ENCODE measurements at places on chromosomes 4 and X.

- DNase-seq: no peak
Measured at GRCh38 chr4:83604321-83604720, 68.4 kb downstream of the GPAT3 start.

- DNase-seq: no peak
Measured at GRCh38 chr4:183838987-183839712, 66.0 kb upstream of the STOX2 start.

DNA sequence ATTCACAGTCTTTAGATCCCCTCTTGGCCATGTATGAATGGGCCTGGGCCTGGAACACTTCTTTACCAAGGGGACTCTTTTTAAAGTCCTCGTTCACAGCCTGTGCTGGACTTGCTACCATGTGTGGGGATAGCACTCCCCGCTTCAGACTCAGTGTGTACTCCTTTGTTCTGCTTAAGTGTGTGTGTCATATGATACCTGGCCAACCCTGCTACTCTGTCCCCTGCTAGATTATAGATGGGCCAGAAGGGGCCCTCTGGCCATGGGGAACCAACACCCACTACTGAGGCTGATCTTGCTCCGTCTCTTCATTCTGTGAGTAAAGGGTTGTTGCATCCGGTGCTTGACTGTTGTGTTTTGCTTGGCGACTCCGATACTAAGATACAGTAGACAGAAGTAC lies 8.0 kb downstream of the CCDC110 start:
- DNase-seq: no peak

DNA sequence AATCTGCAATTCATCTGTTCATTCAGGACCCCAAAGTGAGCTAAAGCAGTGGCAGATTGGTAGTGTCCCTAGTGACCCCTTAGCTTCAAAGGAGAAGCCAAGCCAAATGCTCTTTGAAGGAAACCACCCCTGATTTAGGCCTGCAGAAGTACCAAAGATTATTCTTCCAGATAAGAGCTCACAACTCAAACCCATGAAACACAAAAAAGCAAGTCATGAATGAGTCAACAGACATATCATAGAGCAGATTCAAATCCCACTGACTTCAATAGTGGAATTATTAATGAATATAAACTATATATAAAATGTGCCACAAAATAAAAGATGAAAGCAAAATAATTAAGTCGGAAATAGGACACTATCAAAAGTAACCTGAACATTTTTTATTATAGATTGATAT lies 197.6 kb downstream of the SCFD2 start:
- DNase-seq: no peak

DNA sequence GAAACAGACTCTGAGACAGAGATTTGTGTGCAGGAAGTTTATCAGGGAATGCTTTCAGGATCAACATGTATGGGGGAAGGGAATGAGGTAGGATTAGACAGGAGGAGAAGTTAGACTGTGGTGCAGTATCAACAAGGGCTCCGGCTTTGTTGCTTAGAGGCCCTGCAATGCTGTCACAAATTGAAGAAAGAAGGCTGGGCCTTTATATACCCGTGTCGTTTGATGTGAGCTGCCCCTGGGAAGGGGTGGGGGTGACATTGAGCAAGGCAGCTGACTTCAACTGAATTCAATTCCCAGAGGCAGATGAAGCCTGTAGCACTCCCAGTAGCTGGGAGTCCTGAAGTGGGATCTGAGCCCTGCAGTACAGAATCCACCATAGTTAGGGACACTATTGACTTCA lies 29.5 kb upstream of the USP9X start:
- no peak for DNase-seq

- peak; percentile 28 for DNase-seq
Measured at GRCh38 chrX:64204701-64205440, 637 bp downstream of the AMER1 start.

GRCh38 chr4:126526335-126526734 lies 1106.4 kb upstream of the INTU start:
- no peak for DNase-seq

- no peak for DNase-seq
Measured at GRCh38 chr4:166432125-166432524, 559.1 kb downstream of the TLL1 start.

DNA sequence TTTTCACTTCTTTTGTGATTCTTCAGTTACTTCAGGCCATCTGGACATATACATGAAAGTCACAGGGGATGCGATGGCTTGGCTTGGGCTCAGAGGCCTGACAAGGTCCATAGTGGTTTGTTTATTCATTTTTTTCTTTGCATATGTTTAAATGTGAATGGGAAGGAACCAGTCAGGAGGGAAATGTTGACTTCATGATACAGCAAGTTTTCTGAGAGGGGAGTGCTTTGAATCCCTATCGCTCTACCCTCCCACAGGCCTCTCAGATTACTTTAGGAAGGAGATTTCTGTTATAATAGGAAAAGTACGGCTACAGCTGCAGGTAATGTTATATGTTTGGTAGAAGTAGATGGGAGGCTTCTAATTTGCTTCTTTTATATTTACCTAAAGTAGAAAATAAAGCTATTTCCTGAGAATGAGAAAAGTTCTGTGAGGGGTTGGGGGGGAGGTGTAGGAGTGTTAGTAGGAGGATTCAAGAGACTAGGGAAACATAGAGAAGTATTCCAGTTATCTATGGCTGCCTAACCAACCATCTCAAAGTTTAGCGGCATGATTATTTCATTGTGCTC lies 322.9 kb downstream of the RAPGEF2 start:
- no peak for DNase-seq

DNA sequence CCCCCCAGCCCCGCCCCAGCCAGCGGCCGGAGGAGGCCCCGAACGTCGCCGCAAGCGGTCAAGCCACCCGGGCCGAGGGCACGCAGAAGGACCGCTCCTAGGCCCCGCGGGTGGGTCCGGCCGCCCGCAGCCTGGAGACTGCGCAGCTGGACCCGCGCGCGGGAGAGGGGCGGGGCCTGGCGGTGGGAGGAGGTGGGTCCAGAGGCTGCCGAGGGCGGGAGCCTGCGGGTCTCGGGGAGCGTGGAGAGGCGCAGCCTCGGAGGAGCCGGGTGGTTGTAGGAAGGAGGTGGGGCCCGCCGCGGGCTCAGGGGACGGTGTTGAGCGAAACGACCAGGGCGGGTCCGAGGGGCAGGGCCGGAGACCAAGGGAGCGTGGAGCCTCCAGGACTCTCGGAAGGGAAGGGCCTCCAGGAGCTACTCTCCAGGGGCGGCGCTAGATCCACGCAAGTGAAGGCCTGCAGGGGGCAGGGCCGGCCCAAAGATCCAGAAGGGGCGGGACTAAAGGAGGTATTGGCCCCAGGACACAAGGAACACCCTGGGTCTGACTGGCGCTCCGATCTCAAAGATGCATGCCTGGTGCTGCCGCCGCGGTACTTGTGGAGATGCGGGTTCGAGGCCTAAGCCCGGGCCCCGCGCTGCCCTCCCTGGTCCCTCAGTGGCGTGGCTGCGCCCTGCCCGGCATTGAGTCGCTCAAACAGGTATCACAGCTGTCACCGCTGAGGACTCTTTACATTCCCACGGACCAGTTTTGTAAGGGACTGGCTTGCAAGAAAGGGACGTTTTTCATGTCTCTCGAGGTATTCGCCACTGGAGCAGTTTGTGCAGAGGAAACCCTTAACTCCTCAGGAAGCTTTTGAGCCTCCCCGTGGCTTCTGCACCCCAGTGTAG lies 5.9 kb downstream of the TIMM17B start:
- peak; percentile 78 for DNase-seq

GRCh38 chr4:10188400-10189004 lies 71.9 kb upstream of the WDR1 start:
- DNase-seq: no peak

DNA sequence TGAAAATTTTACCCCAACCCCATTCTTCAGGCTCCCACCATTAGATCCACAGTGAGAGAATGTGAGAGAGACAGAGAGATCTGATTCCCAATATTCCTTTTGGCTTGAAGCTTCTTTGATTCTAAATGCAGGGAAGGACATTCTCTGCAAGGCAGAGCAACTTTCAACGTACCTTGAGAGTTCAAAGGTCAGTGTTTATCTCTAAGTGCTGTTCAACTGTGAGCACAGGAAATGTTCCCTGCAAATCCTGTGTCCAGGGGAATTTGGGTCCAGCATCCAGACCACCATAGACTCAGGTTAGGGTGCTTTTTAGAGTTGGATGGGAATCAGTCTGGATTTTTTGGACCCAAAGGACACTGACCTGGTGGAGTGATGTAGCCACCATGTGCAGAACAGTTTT lies 97.4 kb downstream of the NHS start:
- no peak for DNase-seq

- no peak for DNase-seq
Measured at GRCh38 chr4:139738846-139739613, 73.4 kb downstream of the MGST2 start.

DNA sequence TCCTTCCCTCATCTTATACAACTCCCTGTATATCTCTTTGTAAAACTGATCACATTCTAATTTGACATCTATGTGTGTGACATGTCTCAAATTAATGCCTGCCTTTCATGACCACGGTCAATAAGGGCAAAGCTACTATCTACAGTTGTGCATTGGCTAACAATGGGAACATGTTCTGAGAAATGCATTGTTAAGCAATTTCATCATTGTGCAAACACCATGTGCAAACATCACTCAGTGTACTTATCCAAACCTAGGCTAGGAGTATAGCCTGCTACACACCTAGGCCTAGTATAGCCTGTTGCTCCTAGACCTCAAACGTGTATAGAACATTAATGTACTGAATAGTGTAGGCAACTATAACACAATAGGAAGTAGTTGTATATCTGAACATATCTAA lies 95.0 kb downstream of the BANK1 start:
- no peak for DNase-seq

GRCh38 chrX:102739657-102740056 lies 19.1 kb downstream of the GPRASP3 start:
- DNase-seq: no peak

- DNase-seq: no peak
Measured at GRCh38 chr4:56118845-56119244, 170.1 kb downstream of the CEP135 start.
